ENCODE measurements at places on chromosomes 2 and 18.

GRCh38 chr2:107621186-107622165, 205.2 kb upstream of the RGPD4 start:
- no peak overlapping the region for H3K27ac ChIP-seq
- no peak for DNase-seq
- H3K36me3 ChIP-seq, result no peaks in the 10 kb centered on the region
- no peaks in the 10 kb centered on the region for H3K27me3 ChIP-seq
- no peaks in the 10 kb centered on the region for H3K4me1 ChIP-seq

DNA sequence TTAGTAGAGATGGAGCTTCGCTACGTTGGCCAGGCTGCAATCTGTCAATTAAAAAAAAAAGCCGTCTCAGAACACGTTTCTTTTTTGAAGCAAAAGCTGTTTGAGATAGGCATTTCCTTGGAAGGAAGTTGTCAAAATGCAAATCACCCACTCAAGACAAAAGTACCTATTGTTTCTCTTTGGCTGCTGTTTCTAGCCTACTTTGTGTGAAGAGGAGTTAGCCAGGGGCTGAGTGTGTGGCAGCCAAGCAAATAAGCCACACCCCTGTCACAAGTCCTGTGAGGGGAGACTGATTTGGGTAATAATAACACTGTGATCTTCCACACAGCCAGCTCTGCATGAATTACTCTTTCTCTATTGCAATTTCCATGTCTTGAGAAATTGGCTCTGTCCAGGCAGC, 47.4 kb upstream of the CDCA7 start:
- no peak overlapping the region for H3K4me3 ChIP-seq
- no peaks in the 10 kb centered on the region for H3K4me1 ChIP-seq
- H3K27ac ChIP-seq, result no peak overlapping the region
- DNase-seq, result no peak

GRCh38 chr2:126510356-126510755, 145.6 kb upstream of the GYPC start:
- DNase-seq, result peak; percentile 45
- no peaks in the 10 kb centered on the region for H3K27me3 ChIP-seq
- no peaks in the 10 kb centered on the region for H3K36me3 ChIP-seq
- H3K4me1 ChIP-seq, result no peaks in the 10 kb centered on the region
- H3K4me3 ChIP-seq, result no peak overlapping the region
- no peak overlapping the region for H3K27ac ChIP-seq

DNA sequence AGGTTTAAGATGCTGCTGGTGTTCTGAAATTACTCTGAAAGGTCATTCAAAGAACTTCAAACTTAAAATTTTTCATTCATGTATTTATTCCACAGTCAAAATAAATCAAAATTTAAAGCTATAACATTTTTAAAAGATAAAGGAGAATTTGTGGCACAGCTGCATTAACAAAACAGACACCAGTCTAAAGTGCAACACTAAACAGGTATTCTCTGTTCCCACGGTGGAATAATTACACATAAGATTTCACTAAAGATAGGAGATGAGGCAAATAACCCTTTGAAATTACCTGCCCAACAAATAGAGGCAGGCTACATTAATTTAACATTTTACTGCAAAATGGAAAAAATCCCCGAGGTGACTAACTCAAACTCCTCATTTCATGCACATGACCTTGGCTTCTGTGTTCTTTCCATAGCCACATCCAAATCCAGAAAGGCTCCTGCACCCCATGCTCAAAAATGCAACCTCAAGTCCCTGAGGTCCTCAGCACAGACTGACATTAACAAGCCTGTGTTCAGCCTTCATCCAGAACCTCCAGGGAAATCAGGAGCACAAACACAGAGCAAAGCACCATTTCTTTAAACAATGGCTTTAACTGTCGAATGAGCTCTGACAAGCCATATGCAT, 10.5 kb downstream of the COX7A2L start:
- peaks cover 3% of the 10 kb centered on the region for H3K36me3 ChIP-seq
- H3K27ac ChIP-seq, result no peak overlapping the region
- no peaks in the 10 kb centered on the region for H3K4me1 ChIP-seq
- DNase-seq, result no peak
- no peak overlapping the region for H3K4me3 ChIP-seq

GRCh38 chr2:24513281-24514071, 22.4 kb downstream of the NCOA1 start:
- H3K4me3 ChIP-seq, result no peak overlapping the region
- no peaks in the 10 kb centered on the region for H3K27me3 ChIP-seq
- DNase-seq, result peak; percentile 22

DNA sequence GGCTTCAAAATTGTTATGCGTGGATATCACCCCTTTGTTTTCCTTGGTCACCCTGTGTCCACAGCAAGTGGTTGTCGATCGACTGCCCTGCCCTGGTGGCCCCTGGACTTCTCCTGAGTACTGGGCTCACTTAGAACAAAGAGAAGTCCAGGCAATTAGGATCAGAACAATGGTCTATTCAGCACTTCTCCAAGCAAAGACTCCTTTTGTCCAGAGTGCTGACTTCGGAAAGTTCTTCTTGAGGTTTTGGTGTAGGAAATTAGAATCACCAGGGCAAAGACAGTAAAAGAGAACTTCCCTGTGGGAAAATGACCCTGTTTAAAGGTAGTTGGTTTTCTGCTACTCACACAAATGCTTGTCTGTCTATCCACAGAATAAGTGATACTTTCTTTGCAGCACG, 173.9 kb downstream of the FHOD3 start:
- no peaks in the 10 kb centered on the region for H3K36me3 ChIP-seq
- DNase-seq, result no peak
- H3K4me3 ChIP-seq, result no peak overlapping the region
- H3K27ac ChIP-seq, result no peak overlapping the region

GRCh38 chr2:239689410-239689809, 288.6 kb upstream of the HDAC4 start:
- no peak for DNase-seq
- H3K36me3 ChIP-seq, result no peaks in the 10 kb centered on the region
- H3K4me1 ChIP-seq, result no peaks in the 10 kb centered on the region
- no peaks in the 10 kb centered on the region for H3K27me3 ChIP-seq

DNA sequence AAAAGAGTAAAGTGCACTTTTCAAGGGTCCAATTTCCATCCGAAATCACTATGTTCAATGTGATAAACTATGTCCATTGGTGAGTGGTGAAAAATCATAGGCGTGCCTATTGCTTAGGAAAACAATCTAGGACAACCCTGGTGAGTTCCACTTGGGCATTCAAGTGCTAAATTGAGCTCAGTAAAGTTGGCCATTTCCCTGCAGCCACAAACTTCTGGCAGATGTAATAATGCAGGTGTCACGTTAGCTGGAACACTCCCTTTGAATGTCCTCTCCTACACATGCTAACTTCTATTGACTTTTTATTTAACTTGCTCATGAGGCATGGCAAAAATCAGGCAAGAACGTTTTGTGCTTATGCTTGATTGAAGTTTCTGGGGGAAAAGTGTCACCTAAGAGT, 67.1 kb downstream of the CPS1 start:
- no peak overlapping the region for H3K4me3 ChIP-seq
- H3K27me3 ChIP-seq, result no peaks in the 10 kb centered on the region
- no peaks in the 10 kb centered on the region for H3K36me3 ChIP-seq
- DNase-seq, result no peak
- no peak overlapping the region for H3K27ac ChIP-seq

GRCh38 chr18:79816092-79816491, 18.4 kb downstream of the KCNG2 start:
- H3K4me3 ChIP-seq, result no peak overlapping the region
- no peaks in the 10 kb centered on the region for H3K36me3 ChIP-seq
- no peaks in the 10 kb centered on the region for H3K4me1 ChIP-seq
- H3K27me3 ChIP-seq, result no peaks in the 10 kb centered on the region
- no peak for DNase-seq
- no peak overlapping the region for H3K27ac ChIP-seq

DNA sequence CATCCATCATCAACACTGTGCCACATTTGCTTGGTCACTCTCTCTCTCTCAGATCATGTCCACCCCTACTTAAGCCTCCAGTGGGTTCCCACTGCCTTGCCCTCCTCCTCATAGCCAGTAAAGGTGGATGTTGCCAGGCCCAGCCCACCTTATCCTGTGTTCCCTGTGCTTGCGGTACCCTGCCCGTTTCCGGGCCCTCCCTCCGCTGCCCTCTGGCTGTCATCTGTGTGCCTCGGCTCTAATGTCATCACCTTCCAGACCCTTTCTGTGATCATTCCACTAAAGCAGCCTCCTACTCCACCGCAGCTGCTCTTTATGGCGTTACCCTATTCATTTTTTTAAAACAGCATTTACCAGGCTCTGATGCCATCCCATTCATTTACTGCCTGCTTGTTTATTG, 305.7 kb upstream of the SKOR2 start:
- no peak for DNase-seq
- H3K4me1 ChIP-seq, result no peaks in the 10 kb centered on the region
- no peak overlapping the region for H3K4me3 ChIP-seq

DNA sequence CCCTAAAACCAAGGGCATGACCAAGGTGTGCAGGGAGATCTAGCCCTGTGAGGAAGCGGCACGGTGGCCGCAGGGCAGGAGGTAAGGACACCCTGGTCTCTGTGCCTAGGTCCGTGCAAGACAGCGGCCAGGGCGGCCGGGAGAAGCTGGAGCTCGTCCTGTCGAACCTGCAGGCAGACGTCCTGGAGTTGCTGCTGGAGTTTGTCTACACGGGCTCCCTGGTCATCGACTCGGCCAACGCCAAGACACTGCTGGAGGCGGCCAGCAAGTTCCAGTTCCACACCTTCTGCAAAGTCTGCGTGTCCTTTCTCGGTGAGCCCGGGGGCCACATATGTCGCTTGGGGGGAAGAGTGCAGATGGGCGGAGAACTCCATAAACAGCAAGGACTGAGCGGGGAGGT, 235.4 kb downstream of the ATAD2B start:
- H3K27ac ChIP-seq, result no peak overlapping the region
- H3K4me3 ChIP-seq, result no peak overlapping the region
- H3K4me1 ChIP-seq, result no peaks in the 10 kb centered on the region
- H3K27me3 ChIP-seq, result no peaks in the 10 kb centered on the region
- no peak for DNase-seq

GRCh38 chr2:56287508-56287907, 103.7 kb downstream of the CCDC85A start:
- H3K4me3 ChIP-seq, result no peak overlapping the region
- DNase-seq, result no peak
- H3K36me3 ChIP-seq, result no peaks in the 10 kb centered on the region
- no peak overlapping the region for H3K27ac ChIP-seq
- no peaks in the 10 kb centered on the region for H3K4me1 ChIP-seq
- H3K27me3 ChIP-seq, result no peaks in the 10 kb centered on the region

GRCh38 chr2:60806988-60807681, 51.1 kb downstream of the PAPOLG start:
- no peaks in the 10 kb centered on the region for H3K4me1 ChIP-seq
- no peak overlapping the region for H3K27ac ChIP-seq
- no peaks in the 10 kb centered on the region for H3K27me3 ChIP-seq
- peak; percentile 67 for DNase-seq

GRCh38 chr2:230627806-230628724, 84.6 kb upstream of the CAB39 start:
- no peaks in the 10 kb centered on the region for H3K36me3 ChIP-seq
- peak; percentile 44 for DNase-seq
- H3K27me3 ChIP-seq, result no peaks in the 10 kb centered on the region
- H3K4me3 ChIP-seq, result no peak overlapping the region
- no peak overlapping the region for H3K27ac ChIP-seq
- H3K4me1 ChIP-seq, result no peaks in the 10 kb centered on the region

DNA sequence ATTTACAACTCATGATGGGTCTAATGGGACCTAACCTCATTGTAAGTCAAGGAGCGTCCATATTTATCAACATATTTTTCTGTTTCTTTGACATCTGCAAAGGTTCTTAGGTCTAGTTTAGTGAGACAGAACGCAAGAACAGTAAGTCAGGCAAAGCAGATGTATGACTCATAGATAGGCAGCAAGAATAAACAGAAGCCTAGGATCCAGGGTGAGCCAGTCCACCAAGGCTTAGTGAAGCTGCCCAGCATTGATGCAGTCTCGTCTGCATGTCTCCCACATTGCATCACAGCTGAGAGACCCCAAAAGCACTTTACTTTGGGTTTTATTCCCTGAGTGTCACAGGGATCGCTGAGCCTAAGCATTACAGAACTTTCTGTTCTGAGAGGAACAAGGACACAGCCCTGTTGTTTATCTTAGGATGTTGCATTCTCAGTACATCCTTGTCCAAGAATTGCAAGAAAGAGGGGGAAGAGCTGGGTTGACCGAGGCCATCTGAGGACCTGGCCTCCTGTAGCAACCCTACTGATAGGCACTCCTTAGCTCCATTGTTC, 29.6 kb upstream of the TMEM177 start:
- H3K27me3 ChIP-seq, result no peaks in the 10 kb centered on the region
- H3K4me1 ChIP-seq, result no peaks in the 10 kb centered on the region
- H3K27ac ChIP-seq, result no peak overlapping the region
- H3K36me3 ChIP-seq, result no peaks in the 10 kb centered on the region
- DNase-seq, result no peak

GRCh38 chr2:42558827-42559226, 9.6 kb upstream of the MTA3 start:
- H3K27me3 ChIP-seq, result no peaks in the 10 kb centered on the region
- no peak for DNase-seq
- H3K36me3 ChIP-seq, result no peaks in the 10 kb centered on the region
- no peak overlapping the region for H3K27ac ChIP-seq
- H3K4me1 ChIP-seq, result no peaks in the 10 kb centered on the region

GRCh38 chr2:189104934-189105333, 74.6 kb downstream of the COL5A2 start:
- H3K4me1 ChIP-seq, result no peaks in the 10 kb centered on the region
- DNase-seq, result no peak
- H3K36me3 ChIP-seq, result no peaks in the 10 kb centered on the region
- H3K27me3 ChIP-seq, result no peaks in the 10 kb centered on the region
- no peak overlapping the region for H3K4me3 ChIP-seq
- no peak overlapping the region for H3K27ac ChIP-seq

DNA sequence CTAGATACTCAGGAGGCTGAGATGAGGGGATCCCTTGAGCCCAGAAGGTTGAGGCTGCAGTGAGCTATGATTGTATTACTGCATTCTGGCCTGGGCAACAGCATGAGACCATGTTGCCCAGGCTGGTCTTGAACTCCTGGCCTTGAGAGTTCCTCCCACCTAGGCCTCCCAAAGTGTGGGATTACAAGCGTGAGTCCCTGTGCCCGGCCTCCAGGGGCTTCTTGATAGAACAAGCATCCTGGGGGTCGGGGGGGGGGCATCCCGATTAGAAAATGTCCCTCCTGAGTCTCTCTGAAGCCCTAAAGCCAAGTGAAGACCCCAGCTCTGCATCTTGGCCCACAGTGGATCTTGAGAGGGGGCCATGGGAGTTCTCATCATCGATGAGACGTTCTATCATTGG, 22.3 kb upstream of the EFHD1 start:
- DNase-seq, result no peak
- no peak overlapping the region for H3K27ac ChIP-seq
- H3K36me3 ChIP-seq, result no peaks in the 10 kb centered on the region
- H3K27me3 ChIP-seq, result no peaks in the 10 kb centered on the region

GRCh38 chr2:156511122-156511521, 74.9 kb downstream of the GPD2 start:
- no peak for DNase-seq
- H3K36me3 ChIP-seq, result no peaks in the 10 kb centered on the region
- no peaks in the 10 kb centered on the region for H3K4me1 ChIP-seq
- H3K4me3 ChIP-seq, result no peak overlapping the region

GRCh38 chr2:236895497-236895896, 190.2 kb upstream of the COPS8 start:
- no peak for DNase-seq
- H3K4me3 ChIP-seq, result no peak overlapping the region
- H3K27ac ChIP-seq, result no peak overlapping the region
- no peaks in the 10 kb centered on the region for H3K4me1 ChIP-seq

Data from kidney (tissue), 22 donors.